ENCODE measurements at places on chromosomes 2 and 18. TPM values are rescaled to one million over a fixed set of nuclear protein-coding genes. Genes with fewer than 3 reads are reported as not detected.

The CCDC85A gene
- 0.19 TPM for total RNA-seq

The RPE gene
- 55.1 TPM for total RNA-seq

The IGFBP2 gene
- total RNA-seq: 807 TPM

The VIL1 gene
- total RNA-seq: not detected

The TACR1 gene
- not detected for total RNA-seq

The MALL gene
- total RNA-seq: 44.5 TPM

The WNT10A gene
- not detected for total RNA-seq

The NAT8 gene
- not detected for total RNA-seq

The IFIH1 gene
- total RNA-seq: 5.5 TPM

The FBLN7 gene
- 8.0 TPM for total RNA-seq

The FSHR gene
- total RNA-seq: not detected

The TMX3 gene
- total RNA-seq: 85.1 TPM

The SPDYA gene
- total RNA-seq: 0.79 TPM

The GREB1L gene
- total RNA-seq: 1.2 TPM

The DCC gene
- total RNA-seq: 0.13 TPM
